Hematopoietic multipotent progenitor cell treated with erythropoietin and hydrocortisone succinate and interleukin-3 and kit ligand, for 6 days (in vitro differentiated cells): ENCODE measurements at places on chromosomes 4 and X.

DNA sequence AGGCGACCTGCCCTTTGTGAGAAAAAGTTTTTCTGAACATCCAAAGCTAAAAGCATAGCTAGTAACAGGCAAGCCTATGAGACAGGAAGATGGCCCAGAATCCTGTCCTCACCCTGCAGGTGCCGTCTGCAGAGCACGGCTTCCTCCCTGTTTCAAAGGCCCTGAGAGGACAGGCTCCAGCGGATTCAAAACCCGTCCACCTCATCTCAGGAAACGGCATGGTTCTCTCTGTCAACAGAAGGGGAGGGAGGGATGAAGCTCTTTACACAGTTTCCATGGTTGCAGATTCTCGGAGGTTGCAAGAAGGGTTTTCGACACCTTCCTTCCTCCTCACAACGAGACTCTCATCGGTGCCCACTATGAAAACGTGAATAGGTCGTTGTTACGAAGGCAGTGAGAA lies 8.3 kb downstream of the PPP2R3B start:
- DNase-seq = peak; percentile 9

GRCh38 chrX:33949300-33949699 lies 182.8 kb downstream of the FAM47A start:
- DNase-seq = no peak

DNA sequence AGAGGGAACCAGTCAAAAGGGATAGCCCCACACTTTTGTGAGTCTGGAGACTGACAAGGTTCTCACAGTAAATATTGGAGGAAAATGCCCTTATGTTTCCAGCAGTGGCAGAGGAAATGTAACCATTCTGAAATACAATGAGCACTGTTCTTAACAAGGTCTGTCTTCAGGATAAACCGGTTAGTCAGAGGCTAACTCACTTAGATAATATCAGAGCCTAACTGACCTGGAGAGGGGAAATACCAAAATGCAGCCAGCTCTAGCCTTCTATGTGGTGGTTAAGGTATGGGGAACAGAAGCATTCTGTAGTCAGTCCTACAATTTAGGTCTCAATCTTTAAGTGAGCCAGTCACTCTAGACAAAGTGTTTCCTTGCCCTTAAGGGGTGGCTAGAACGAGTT lies 70.8 kb downstream of the TBCK start:
- DNase-seq = no peak

DNA sequence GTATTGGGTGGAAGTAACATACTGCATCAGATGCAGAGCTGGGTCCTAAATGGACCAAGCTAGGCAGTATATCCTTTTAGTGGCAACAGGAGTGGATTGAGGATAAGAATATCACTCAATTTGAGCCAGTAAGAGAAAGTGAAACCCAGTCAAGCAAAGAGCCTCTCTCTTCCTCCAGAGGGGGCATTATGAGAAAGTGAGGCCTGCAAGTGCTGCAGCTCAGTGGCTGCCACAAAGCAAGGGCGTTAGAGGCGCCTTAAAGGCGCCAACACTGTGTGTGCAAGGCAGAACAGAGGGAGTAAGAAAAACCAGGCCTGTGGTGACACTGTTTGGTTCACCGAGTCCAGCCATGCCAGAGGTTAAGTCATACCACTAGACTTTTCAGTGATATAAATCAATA lies 17.5 kb downstream of the STX18 start:
- peak; percentile 35 for DNase-seq

DNA sequence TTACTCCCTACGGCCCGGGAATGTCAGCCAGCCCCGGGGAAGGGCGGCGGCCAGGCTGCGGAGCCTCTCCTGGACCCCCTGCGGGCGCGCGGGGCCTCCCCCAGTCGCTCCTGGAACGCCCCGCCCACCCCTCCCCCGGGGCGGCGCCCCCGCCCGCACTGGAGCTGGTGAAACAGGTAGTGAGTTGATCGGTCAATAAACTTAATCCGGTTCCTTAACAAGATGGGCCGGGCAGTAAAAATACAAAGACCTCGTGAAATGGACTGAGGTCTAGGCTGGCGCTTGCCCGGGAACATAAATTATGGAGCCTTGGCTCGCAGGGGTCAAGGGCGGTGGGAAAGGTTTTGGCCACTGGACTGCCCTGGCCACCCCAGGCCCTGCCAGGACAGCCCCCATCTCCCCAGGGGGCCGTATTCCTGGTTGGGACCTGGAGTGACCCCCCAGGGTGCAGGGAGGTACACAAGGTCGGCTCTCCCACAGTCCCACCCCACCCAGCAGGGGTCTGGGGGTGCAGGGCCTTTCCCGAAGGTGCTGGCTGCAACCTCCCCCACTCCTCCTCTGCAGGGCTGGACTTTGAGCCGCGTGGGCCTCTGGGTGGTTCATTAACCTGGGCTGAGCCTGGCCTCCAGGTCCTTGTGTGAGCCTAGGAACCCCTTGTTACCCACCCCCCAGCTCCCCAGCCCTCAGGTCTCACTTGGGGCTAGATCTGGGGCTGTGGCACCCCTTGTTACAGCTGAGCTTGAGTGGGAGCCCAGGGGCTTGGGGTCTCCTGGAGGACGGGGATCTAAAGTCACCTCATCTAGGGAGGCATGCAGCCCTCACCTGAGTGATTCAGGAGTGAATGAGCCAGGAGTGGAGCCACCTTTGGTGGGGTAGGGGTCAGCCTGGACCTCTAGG lies 2.5 kb downstream of the FGFR3 start:
- DNase-seq = no peak

DNA sequence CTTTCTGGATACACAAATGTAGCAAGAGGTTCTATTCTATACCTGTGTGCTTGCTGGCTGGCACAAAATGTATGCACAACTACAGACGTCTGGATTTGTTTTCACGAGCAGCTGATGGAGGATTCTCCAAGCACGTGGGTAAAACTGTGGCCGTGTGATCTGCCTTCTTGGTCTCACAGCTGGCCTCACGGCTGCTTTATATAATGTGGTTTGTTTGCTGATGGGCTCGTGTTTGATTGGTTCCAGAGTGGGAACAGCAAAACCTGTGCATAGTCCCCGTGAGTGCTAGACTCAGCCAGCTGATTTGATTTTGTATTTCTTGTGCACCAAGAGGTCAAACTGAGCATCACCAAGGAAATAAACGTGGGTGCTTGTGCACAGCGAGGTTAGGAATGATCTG lies 262.6 kb upstream of the RPS6KA3 start:
- no peak for DNase-seq

DNA sequence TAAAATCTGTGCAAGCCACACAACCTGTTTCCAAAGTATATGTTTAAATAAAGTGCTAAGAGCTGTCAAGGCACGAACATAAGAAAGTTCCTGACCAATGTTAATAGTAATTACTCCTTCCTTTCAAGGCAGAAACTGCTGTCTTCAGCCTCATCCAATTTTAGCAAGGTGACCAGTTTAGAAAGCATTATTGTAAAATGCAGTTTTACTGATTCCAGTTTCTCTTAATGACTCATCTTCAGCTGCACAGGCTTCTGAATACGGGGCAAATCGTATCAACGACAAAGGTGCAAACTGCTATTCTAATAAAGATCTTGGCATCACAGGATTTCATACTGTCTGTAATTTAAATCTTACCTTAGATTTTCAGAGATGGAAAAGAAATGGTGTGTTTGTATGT lies 87.5 kb downstream of the PPP3CA start:
- DNase-seq = no peak

- DNase-seq = no peak
These were observed 1.7 kb upstream of the PRDM8 start for GRCh38 chr4:80195441-80196140.

DNA sequence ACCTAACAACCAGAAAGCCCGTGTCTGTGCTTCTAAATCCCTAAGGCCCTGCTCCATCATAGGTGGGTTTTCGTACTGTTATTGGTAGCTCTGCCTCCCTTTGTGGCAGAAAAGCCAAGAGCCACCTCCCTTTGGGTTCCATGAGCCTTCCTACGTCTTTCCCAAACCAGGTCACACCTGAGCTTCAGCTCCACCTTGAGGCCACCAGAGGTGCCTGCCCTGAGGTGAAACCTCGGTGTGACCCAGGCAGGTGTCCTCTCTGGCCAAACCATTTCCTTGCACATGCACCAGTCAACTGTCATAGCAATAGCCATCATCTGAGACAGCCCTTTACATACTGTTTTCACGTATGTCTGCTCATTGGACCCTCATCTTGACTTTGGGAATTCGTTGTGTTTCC lies 188.0 kb upstream of the RBPJ start:
- DNase-seq = no peak

DNA sequence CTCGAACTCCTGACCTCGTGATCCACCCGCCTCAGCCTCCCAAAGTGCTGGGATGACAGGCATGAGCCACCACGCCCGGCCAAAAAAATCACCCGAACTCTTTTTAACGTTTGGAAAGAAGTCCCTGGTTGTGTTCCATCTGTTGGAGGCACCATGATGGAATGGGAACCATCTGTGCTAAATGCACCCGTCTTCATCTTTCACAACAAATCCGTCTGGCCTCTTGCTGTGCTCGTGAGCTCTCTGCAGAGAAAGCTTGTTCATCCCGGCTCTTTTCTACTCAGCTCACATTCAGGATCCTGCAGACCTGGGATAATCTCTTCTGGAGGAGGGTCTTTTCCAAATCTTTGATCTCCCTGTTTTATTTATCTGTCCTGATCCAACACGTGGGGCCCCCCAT lies 188.8 kb downstream of the CRLF2 start:
- DNase-seq = no peak

GRCh38 chrX:112247714-112248113 lies 165.1 kb upstream of the TRPC5 start:
- no peak for DNase-seq

GRCh38 chr4:153560908-153561307 lies 94.7 kb downstream of the TMEM131L start:
- no peak for DNase-seq

- DNase-seq = peak; percentile 81
These were observed at the start of gene ANTXR2 for GRCh38 chr4:80072744-80073472. TSS of gene ANTXR2 (minus strand) at chr4:80073229. CDS start at chr4:80072560, 669 bp downstream.

DNA sequence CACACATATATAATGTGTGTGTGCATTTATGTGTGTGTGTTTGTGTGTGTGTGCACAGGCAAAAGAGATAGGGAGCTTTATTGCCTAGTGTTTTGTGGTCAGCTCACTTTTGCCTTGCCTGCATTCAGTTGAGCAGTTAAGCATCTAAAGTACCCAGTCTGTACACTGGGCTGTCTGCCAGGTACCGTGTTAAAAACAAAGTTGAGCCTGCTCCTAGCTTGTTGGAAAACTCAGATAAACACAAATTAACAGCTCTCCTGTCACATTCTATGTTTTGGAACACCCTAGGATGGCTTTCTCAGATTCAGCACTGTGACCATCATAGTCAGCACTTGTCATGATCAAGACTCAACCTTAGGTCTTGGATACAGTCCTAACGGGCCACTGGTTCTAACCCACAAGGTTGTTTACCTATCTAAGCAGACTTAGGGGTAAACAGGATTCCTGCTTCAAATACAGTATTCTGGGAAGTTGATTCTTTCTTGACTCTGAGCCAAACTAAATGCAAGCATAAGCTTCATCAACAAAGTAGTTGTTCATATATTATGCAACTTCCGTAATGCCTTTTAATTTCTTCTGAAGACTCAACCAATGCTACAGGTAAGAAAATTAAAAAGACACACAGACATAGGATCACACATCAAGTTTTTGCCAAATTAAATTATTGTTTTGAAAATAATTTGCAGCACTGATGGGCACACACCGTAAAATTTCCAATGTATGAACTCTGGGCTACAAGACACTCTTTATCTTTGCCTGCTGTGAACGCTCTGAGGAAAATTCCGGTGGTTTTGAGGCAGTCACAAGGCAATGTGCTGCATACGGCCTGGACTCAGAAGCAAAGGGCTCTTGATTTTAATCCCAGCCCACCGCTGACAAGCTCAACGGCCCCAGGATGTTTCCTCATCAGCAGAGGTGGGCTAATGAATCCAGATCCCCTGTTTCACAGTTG lies 11.3 kb upstream of the CD99 start:
- peak; percentile 91 for DNase-seq

DNA sequence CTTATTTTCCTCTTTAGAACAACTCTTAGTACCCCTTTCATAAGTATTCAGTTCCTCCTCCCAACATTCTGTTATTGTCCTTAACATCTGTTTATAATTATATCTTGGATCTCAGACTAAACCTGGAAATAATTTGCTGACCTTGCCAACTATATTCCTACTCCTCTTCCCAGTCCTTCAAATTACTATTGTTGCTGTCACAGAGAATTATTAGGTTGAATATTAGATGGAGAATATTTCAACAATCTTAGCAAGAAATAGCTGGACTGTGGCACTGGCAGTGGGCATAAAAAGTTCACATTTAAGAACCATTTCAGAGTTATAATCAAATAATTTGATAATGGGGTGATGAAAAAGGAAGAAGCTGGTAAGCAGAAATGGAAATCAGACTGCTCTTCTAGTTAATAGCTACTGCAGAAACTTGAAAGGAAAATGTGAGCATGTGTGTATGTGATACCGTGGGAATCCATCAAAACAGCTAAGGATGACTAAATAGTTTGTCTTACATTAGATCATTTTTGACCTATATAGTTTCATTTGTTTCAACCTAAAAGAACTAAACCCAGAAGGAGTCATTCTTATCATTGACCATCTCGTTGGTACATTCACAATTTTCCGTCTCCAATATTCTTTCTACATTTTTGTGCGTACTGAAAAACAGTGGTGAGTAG lies 43.3 kb upstream of the PRDM8 start:
- DNase-seq = no peak

DNA sequence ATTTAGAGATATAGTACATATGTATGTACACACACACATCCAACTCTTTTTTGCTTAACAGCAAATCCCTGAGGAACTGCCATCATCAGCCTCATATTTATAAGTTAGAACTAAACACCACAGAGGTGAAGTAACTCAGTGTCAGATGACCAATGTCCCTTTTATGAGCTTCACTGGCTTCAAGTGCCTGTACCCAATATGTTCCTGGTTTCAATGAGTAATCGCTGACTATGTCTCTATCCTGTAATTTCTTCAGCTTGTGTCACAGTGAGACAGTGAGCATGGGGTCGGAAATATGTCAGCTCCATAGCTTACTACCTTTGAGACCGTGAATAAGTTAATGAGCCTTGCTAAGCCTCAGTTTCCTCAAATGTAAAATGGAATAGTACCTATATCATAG lies 136.2 kb upstream of the RASGEF1B start:
- no peak for DNase-seq

DNA sequence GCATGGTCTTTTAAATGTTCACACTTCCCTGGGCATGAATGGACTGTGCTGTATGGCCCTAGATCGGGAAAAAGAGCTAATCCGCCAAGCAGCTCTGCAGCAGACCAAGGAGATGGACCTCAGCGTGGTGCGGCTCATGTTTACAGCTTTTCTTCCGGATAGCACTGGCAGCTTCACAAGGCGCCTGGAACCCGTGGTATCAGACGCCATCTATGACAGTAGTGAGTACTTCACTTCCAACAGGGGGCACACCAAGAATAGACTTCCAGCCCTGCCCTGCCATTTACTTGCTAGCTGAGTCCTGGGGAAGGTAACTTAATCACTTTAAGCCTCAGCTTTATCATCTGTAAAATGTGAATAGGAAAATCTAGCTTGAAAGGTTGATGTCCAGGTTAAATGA lies 77.7 kb downstream of the NFKB1 start:
- no peak for DNase-seq

DNA sequence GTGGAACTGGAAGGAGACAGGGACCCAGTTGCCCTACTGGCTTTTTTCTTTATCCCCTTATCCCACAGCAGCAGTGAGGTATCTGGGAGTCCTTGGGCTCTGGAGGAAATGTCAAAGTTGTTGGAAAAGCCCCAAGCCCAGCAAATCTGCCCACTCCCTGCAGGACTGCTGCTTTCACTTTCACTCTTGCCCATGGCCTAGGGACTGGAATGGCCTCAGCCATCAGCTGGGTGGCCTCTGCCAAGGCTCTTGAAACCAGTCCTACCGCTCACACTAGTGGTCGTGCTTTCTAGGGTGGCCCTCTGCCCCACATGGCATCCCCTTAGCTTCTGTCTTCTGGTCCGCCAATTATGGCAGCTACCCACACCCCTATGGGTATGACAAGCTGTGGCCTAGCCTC lies 9.7 kb upstream of the RHOXF1 start:
- no peak for DNase-seq
